ENCODE measurements at places on chromosomes 4 and X.

DNA sequence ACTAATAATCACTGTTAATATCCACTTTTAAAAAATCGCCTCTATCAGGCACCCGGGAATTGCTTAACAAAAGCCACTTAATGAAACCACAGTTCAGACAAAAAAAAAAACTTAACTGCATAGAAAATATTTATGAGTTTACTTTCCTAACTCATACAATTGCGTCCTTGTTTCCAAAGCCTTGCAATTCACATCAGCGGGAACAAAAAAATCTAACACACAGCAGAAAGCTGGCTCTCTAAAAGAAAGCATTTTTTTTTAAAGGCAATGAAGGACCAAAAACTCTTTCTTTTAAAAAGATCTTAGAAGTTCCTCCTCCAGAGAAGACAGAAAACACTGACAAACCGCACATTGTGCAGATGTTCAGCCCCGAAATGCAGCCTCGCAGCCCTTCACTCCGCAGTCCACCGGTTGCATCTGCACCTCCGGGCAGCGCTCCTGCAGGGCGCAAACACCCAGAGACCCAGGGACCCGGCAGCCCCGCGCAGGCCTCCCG is 812 bp downstream of the FAT1 start:
- no peak for DNase-seq

- no peak for DNase-seq
These were observed 128.1 kb downstream of the MFAP3L start for GRCh38 chr4:169898095-169898494.

DNA sequence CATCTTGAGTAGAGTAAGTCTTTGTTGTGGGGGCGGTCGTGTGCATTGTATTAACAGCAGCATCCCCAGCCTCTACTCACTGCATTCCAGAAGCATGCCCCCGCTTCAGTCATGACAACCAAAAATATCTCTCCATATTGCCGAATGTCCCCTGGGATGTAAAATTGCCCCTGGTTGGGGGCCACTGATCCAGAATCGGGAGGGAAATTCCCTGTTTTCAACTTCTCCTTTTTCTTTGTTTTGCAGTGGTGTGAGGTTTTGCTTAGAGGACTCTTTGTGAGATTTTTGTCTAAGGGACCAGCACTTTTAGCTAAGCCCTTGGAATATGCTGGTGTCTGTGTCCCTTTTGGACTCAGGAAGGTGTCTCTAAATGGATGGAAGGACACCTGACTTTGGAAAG is 3.0 kb upstream of the IL13RA1 start:
- no peak for DNase-seq

GRCh38 chrX:7462110-7462509 is 314.2 kb upstream of the PUDP start:
- DNase-seq: no peak

DNA sequence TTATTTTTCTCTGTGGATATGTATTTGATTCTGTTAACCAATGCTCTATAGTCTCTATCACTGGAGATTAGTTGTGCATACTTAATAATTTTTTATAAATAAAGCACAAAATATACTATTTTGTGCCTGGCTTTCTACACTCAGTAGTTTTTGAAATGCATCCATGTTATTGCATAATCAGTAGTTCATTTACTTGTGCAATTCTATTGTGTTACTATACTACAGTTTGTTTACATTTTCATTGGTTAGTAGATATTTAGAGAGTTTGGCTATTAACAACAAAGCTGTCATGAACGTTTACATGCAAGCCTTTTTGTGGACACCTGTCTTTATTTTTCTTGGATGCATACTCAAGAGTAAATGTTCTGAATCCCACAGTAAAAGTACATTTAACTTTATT is 265.0 kb upstream of the FAT4 start:
- DNase-seq: no peak

DNA sequence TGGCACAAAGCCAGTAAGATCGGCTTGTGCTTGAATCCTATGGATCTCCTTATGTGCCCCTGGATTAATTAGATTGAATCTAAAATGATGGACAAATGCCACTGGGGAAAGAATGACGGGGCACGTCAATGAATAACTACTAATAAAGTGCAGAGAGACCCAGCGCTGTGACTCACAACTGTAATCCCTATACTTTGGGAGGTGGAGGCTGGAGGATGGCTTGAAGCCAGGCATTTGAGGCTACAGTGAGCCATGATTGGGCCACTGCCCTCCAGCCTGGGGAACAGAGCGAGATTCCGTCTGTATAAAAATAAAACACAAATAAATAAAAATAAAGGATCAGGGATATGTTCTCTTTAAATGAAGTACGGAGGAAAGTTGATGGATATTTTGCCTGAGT is 179.4 kb downstream of the DCHS2 start:
- DNase-seq: no peak

DNA sequence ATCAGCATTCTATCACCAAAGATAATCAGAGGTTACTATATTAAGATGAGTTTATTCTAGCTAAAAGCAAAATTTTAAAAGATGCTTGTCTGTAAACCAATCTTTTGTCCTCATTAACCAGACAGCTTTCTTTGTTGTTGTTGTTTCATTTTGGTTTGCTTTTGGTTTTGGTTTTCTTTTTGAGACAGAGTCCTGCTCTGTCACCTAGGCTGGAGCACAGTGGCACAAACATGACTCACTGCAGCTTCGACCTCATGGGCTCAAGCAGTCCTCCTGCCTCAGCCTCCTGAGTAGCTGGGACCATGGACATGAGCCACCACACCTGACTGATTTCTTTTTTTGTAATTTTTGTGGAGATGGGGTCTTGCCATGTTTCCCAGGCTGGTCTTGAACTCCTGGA is 102.9 kb downstream of the COX18 start:
- no peak for DNase-seq

DNA sequence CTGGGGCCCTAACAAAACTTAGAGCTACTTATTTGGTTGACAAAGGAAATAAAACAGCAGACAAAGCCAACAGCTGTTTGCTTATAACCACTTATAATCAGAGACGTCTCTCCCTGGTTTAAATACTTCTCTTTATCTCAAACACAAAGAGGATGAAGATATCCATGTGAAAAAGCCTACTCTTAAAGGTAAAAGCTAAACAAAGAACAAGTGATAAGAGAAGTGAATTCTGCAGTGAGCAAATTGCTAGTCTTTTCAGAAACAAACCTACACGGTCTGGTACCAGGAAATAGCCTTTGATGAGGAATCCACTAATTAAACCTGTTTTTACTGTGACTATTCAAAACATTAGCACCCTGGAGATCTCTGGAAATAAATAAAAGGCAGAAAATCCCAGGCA is 46.7 kb downstream of the GRIA3 start:
- no peak for DNase-seq

- peak; percentile 94 for DNase-seq
These were observed 19.3 kb downstream of the SEL1L3 start for GRCh38 chr4:25843340-25844097.

- DNase-seq: no peak
These were observed 362.3 kb downstream of the PABPC4L start for GRCh38 chr4:133839326-133839725.

DNA sequence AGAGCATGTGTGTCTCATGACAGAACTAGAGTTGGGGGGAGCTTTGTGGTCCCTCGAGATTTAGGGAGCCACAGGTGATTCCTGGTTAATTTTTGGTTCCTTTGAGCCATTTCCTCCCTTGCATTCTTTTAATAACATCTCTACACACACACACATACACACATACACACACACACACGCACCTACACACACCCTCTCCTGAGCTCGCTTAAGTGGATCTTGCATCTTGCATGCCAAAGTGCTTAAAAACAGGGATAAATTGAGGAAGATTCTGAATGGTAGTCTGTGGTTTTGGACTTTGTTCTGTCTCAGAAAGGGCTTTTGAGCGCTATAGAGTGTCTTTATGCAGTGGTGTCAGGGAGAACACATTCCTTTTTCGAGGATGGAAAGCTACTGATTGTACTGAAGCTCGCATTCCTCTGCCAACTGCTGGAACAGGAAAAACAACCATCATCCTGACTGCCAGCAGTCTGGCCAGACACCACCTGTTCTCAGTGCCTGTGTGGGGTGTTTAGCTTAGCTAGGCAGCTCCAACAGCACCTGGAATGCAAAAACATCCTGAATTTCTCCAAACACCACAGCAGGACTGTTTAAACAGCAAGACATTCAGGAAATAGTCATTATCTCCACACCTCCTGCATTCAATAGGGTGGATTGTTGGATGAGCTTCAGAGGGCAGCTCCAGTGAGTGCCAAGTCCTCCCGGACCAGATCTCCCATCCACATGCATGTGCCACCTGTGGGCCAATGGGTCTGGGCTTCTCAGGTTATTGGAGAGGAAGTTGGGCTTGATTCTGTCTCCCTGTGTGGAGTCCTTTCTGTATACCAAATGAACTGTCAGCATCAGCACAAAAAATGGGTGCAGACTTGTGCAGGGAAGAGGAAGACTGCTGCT is 21.9 kb upstream of the IGFBP7 start:
- no peak for DNase-seq

- peak; percentile 10 for DNase-seq
These were observed 106.3 kb downstream of the USP46 start for GRCh38 chr4:52552778-52553177.

- DNase-seq: no peak
These were observed 47.5 kb upstream of the SPANXN4 start for GRCh38 chrX:142978130-142978684.

DNA sequence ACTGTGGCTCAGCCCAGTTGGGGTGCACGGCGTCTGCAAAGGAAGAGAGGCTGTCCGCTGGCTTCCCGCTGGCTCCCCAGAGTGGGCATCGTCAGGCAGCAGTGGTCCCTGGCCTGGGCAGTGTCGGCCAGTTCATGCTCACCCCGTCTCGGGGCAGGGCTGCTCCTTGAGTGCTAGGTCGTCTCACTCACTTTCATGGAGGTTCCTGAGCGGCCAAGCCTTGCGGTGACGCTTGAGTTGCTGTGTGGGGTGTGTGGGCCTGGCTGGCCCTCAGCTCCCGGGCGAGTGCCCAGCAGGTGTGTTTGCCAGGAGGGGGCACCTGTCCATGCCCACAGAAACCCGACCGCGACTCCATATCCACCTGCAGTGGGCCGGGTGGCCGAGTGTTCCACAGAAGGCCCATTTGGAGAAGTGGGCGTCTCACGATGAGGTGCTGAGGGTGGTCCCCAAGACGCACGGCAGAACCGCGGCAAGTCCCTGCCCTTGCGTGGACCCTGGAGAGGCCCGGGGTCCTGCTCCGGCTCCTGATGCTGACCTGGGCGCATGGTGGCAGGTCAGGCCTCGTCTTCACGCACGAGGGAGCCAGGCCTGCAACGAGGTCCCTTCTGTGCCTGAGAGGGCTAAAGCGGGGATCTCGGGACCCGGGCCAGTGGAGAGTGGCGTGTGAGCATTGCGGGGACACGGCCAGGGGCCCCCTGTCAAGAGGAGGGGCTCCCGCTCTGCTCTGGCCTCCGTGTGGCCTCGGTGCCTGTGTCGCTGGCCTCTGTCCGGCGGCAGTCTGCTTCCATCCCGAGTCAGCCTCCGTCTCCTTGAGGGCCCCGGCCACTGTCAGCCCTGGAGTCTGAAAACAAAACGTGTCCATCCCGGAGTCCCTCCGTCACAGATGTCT is 18.5 kb upstream of the UVSSA start:
- DNase-seq: no peak

- no peak for DNase-seq
These were observed 38.9 kb downstream of the ANXA10 start for GRCh38 chr4:168131196-168131595.

- no peak for DNase-seq
These were observed 2.0 kb downstream of the TSPAN5 start for GRCh38 chr4:98656443-98656842.
